Stimulated activated CD8-positive, alpha-beta memory T cell treated with anti-CD3 and anti-CD28 coated beads, Interleukin-7, amount 100 ng/mL, for 1 hour (primary cell): ENCODE measurements at places on chromosomes 1 and 21.

DNA sequence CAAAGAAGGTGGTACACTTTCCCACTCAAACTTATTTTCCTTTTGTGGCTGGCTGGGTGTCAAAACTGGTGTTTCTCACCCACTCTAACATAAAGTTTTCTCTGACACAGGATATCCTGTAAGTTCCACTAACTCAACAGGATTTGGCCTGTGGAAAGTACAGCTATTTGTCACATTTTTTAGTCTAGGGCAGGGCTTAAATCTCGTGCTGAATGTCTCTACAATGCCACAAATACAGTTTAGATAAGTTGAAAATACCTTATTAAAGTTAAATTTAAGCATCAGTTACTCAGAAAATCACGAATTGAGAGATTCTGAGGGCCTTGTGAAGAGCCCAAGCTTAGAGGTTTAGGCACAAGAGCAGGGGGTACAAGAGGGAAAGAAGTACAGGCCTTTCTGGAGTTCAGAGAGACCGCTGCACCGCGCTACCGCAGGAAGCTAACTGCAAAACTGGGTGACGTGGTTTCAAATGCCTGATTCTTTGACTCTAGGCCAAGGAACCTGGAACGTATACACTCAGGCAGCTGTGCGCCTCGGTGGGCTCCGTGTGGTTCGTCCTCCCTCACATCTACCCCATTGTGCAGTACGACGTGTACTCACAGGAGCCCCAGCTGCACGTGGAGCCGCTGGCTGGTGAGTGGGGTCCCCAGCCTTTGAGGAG lies 23.4 kb upstream of the PWP2 start:
- no peak for DNase-seq

DNA sequence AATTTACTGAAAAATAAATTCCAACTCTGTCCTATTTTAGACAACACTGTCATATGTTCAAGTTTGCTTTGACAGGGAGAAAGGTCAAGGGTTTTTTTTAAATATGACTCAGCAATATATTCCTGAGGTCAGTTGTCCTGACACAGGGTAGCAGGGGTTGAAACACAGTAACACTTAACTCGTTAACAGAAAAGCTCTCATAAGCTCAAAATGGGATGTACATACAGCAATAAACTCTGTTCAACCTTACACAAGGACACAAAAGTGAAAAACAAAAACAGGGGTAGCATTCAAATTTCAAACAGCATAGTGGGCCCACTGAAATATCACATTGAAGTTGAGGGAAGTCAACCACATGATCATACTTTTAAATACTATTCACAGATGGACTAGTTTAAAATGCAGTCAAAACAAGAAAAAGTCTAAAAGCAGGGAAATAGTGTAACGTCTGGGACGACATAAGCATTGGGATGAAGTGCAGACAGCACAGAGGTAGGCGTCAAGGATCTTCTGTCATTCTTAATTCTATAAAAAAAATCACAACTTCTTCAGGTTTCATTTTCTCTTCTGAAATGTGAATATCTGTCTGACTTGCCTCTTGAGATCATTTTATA lies 89.9 kb downstream of the SLC44A5 start:
- DNase-seq: no peak

GRCh38 chr1:101136271-101136670 lies 100.5 kb upstream of the S1PR1 start:
- DNase-seq: no peak

GRCh38 chr1:177355575-177355974 lies 184.8 kb downstream of the BRINP2 start:
- DNase-seq: no peak

- no peak for DNase-seq
These were observed 15.8 kb upstream of the TRIM45 start for GRCh38 chr1:117137281-117137855.

GRCh38 chr21:44259082-44259705 lies 2.5 kb downstream of the DNMT3L start:
- no peak for DNase-seq

GRCh38 chr1:26998429-26999300 lies 5.2 kb downstream of the TRNP1 start:
- DNase-seq: no peak

- no peak for DNase-seq
These were observed 243.1 kb downstream of the FOXD2 start for GRCh38 chr1:47680815-47681475.
